ENCODE measurements at places on chromosomes 11 and 22.
A peak's percentile ranks its signal among the peaks of the same experiment; 100 is the strongest.

DNA sequence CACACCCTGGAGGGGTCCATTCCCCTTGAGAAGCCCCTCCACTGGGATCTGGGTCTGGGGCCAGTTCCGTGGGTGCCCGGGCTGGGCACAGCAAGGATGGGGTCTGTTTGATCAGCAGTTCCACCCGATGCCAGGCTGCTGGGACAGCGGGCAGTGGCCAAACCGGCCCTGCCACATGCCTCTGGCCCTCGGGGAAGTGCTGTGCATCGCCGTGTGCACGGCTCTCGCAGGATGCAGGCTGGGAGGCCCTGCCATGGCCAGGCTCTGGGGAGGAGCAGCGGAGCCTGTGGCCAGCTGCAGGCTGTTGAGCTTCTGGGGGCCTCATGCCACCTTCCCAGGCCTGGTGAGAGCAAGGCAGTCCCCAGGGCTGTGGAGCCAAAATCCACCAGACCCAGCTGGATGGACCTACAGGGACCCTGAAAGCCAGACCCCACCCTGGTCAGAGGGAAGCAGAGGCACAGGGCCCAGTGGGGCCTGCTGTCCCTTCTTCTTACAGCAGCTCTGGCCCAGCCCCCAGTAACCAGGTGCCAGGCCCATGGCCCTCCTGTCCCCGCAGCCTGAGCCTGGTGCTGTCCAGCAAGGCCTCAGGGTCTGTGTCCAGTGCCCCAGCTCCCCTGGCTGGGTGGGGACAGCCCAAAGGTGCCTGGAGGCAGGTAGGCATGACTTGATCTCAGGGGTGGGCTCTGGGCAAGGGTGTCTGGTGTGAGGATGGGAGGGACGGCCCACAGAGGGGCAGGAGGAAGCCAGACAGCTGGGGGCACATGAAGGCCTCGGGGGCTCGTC, 57.3 kb downstream of the WNT7B start:
- no peak for DNase-seq

DNA sequence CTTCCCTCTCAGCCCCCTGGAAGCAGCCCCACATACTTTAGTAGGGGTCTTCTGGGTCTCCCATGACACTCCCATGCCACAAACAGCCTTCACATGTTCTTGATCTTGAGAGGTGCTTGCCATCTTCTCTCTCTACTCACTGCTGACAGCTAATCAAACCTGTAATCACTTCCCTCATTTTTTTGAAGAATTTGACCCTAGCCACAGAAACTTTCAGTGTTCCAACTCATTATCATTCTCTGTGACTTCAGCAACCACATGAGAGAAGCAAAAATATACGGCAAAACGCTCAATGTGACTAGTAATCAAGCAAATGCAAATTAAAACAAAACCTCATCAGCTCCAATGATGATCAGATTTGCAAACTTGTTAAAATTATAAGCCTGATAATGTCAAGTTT, 38.3 kb upstream of the POU2AF2 start:
- DNase-seq: no peak

DNA sequence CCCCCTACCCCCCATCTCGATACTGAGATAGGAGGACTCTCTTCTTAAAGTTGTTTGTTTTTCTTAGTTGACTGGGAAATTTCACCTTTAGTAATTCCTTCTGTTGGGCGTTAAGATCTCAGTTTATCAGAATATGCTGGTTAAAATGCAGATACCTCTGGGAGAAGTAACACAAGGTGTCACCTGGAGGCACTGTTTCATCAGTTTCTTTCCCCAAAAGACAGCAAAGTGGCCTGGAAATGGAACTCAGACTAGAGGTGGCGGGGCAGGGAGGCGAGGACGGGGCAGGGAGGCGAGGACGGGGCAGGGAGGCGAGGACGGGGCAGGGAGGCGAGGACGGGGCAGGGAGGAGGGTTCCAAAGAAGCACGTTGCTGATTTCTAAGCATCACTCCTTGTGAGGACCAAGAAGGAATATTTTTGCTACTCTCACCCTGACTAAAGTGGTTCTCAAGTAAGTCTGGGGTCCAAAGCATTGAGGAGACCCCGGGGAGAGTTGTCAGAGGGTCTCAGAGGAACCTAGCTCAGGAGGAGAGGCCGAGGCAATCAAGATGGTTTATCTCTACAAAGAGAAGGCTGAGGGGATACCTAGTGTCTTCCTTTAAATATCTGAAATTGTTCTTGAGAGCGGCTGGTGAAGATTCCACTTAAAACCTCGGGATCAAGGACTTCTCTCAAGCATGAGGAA, 147.0 kb upstream of the B3GAT1 start:
- peak; percentile 0 for DNase-seq

DNA sequence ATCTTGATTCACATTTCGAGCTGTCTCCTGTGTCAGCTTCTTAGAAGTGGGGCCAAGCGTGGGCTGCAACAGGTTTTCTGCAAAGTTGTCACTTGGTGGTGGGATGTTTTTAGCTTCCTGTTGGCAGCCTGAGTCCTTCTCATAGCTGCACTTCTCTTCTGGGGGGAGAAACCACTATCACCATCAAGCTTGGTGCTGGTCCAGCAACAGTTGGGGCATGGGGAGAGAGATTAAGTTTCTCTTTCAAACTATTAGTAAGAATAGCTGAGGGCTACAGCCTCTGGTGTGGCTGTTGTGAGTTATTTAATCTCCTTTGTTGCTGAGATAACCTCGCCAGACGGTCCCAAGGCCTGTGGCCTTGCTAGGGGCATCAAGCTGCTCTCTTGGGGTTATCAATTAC, 123.3 kb upstream of the CRYBB3 start:
- peak; percentile 78 for DNase-seq

DNA sequence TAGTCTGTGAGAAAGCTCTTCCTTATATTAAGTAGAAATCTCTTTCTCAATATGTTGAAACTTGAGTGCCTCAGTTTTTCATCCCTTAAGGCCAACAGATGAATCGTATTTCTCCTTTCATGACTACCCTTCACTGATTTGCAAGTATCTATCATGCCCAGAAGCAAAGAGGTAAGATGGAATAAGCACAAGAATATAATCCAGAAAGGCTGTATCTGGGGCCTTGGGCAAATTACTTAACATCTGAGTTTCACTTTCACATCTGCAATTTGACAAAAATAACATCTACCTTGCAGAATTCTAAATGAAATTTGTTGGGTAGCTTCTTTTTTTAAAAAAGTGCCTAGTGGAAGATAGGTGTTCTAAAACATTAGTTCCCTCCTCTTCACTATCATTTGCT, 552.4 kb upstream of the ANO5 start:
- no peak for DNase-seq

- DNase-seq: peak; percentile 48
Measured at GRCh38 chr11:69915501-69916250, 96.5 kb upstream of the FGF3 start.

- no peak for DNase-seq
Measured at GRCh38 chr11:126702987-126703386, 297.6 kb downstream of the KIRREL3 start.

GRCh38 chr11:96126917-96127595, 203.1 kb upstream of the MTMR2 start:
- DNase-seq: no peak

DNA sequence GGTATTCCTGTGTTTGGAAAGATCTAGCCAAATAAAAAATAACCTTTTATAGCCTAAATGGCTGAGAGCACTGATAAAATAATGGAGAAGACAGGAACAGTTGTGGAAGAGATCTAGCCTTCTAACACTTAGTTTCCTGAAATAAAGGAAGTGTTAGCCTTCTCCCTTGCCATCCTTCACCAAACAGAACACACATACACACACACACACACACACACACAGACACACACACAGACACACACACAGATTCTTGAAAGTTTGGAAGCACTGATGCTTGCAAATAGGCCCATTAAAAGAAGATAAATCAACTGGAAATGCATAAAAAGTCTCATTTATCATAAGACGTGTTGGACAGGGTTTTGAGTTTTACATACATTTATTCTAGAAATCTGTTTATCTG, 37.5 kb downstream of the KIRREL3 start:
- DNase-seq: no peak

DNA sequence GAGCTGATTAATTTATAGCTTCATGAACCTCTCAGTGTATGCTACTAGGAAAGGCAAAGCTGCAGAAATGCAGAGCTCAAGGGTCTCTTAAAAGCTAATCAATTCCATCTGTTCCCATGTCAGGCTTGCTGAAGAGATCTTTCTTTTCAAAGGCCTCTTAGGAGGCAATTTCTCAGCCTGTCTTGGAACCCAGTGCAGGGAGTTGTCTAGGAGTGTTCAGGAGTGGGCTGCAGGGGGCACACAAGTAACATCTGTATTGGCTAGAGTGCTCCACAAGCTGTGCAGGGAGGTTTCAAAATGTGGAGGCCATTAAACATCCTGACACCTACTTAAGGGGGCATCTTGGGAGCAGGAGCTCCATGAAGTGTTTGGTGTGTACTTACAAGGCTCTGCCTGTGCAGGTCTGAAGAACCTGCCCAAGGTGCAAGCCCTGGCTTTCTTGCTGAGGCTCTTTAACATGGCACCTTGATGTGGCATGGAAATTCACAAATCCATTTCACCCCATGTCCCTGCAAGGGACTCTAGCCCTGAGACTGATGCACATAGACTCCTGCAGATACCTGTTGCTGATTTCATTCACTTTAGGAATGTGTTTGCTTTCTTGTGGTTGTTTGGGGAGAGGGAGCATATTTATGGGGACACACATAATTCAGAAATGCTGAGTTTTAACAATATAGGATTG, 134.7 kb downstream of the ME3 start:
- no peak for DNase-seq

DNA sequence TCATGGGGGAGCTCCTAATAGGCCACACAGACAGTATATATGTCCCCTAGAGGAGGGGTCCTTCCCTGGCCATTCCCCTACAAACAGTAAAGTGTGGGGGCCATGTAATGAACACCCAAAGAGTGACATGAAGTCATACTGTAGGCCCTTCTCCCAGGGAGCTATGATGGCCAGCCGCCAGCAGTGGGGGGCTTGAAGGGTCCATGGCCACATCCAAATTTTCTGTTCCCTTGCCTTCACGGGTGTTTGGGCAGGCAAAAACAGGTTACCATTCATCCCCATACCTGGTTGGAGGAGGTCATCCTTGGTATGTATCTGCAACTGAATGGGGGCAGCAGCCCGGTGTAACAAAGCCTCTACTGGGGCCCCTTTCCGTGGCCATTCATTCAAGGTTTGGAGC, 2118.0 kb downstream of the LRRC4C start:
- no peak for DNase-seq

GRCh38 chr11:113695207-113695606, 10.9 kb downstream of the TMPRSS5 start:
- DNase-seq: no peak

DNA sequence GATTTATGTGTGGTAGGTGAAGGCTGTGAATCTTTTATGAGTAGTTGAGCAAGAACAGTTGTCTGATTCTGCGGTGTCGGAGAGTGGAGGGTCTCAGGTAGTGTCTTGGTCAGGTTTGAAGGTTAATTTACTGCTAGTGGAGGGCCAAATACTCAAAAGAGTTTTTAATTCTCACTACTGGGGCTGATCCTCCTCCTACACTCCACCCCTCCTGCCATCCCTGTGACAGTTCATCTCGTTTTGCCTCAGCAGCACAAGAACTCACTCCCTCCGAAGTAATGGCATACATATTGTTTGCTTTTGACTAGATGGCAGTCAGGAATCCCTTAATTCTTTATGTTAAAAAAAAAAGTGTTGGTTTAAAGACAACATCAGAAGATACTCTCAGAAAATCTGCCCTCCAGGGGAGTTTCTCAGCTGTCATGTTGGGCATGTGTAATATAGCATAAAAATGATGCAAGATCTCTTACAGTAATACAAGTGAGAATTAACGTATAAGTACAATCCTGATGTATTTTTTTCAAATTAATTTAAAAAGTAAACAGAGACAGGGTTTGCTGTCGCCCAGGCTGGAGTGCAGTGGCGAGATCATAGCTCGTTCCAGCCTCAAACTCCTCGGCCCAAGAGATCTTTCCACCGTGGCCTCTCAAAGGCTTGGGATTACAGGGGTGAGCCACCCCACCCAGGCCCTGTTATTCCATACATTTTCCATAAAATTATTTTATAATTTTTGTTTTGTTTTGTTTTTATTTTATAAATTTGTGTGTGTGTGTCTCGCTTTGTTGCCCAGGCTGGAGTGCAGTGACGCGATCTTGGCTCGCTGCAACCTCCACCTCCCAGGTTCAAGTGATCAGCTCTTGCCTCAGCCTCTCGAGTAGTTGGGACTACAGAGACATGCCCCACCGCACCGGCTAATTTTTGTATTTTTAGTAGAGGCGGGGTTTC, 1.3 kb downstream of the FAR1 start:
- peak; percentile 8 for DNase-seq

DNA sequence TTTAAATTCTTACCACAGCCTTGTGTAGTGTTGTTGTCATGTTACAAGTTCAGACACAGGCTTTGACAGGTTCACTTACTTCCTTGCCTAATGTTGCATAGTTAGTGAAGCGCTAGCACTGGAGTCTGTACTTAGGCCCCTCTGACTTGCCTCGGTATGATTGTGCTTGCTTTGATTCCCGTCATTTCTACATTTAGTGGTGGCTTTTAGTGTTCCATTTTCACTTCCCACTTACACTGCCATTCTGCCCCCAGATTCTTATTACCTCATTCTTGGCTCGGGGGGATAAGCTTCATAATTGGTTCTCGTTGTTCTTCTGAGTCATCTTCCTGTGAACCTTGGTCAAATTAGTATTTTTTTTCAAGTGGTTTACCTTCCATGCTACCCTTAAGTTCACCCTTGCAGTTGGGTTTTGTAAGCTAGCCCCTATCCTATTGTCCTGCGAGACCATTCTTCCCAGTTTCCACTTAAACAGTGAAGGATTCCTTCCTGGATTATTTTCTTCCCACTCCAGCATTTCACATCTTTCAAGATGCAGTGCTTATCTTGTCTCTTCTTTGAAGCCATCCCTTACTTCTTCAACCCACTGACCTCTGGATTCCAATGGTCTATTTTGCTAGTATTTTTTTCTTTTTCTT, 68.7 kb downstream of the DDX10 start:
- DNase-seq: peak; percentile 63

DNA sequence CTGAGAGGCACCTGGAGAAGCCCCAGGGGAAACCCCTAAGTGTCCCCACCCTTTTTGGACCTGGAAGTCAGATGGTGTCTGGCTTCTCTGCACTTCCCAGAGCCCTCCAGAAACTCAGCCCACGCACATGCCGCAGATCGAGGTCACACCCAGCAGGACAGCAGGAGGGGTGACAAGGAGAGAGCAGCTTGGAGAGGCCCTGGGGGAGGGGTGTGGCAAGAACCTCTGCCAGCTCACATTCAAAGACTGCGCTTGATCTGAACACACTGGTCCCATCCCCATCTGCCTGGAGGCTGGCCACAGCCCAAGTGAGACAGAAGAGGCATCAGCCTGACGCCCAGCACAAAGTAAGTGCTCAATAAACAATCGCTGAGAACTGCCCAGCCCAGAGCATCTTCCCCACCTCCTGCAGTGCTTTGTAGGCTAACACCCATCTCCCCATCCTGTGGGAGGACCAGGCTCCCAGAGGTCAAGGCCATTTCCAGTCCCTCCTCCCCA, 21.4 kb downstream of the TMPRSS6 start:
- peak; percentile 20 for DNase-seq

DNA sequence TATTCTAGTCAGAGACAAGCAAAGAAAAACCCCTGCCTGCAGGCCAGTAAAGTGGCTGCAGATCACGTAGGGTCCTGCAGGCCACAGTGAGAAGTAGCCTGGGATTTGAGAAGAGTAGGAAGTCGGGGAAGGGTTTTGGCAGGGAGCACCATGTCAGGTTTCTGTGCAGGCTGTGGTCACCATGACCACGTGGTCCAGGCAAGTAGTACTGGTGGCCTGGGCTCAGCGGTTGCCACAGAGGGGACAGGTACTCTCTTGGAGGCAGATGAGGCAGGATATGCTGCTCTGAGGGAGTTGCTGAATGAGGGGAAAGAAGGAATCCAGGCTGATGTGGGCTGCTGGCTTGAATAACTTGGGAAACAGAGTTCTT, 46.5 kb downstream of the PISD start:
- DNase-seq: no peak

GRCh38 chr11:118142081-118142480, 10.5 kb downstream of the SCN4B start:
- DNase-seq: no peak

Measured in stimulated activated CD4-positive, alpha-beta T cell treated with anti-CD3 and anti-CD28 coated beads, Interleukin-4, amount 100 ng/mL, for 24 hours (primary cell).